ENCODE measurements at places on chromosomes 11 and 22.

DNA sequence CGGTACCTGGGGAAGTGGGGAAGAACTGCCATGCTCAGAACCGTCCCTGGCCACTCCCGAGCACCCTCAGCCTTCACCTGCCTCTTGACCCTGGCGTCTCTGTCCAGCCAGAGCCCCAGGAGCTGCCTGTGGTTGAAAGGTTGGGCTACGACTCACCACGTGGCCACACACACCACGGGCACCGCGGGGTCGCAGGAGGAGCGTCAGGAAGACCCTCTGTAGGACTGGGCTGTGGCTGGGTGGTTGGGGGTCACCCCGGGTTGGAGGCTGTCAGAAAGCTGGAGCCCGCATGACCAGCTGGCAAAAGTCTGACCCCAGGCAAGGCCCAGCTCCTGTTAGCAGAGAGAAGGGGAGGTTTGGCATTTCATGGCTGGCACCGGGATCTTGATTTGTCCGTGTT lies 11.5 kb downstream of the KRTAP5-5 start:
- DNase-seq = no peak

DNA sequence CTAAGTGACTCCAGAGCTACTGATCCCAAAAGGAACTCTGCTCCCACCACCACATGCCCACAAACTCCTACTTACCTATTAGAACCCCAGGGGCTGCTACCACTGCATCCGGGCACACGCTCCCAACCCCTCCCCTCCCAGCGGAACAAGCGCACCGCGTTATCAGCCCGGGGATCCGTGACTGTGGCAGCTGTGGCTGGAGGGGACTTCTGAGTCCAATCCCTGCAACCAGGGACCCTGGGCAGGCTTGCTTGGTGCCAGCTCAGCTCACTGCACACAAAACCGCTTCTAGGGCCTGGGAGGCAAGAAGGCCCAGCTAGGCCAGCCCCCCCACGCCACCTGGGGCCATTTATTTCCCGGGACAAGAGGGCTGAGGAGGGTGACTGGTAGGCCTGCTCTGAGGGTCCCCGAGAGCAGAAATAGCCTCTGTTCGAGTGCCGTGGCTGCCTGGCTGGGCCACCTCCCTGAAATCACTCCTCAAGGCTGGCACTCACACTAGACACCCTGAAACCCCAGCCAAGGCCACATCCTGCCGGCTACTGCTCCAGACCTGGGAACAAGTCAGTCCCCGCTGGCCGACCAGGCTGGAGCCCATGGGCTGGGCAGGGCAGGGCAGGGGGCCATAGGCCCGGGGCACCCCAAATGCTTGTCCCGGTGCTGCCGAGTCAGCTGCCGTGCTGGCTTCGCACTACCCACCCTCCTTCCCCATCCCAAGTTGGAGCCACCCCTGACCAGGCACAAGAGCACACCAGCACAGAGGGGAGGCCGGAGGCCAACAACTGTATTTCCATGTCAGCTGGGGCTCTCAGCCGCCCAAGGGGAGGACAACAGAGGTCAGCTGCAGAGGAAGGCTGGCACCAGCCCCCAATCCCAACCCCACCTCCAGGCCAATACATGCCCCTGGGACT lies 1.9 kb upstream of the IFITM10 start:
- no peak for DNase-seq

DNA sequence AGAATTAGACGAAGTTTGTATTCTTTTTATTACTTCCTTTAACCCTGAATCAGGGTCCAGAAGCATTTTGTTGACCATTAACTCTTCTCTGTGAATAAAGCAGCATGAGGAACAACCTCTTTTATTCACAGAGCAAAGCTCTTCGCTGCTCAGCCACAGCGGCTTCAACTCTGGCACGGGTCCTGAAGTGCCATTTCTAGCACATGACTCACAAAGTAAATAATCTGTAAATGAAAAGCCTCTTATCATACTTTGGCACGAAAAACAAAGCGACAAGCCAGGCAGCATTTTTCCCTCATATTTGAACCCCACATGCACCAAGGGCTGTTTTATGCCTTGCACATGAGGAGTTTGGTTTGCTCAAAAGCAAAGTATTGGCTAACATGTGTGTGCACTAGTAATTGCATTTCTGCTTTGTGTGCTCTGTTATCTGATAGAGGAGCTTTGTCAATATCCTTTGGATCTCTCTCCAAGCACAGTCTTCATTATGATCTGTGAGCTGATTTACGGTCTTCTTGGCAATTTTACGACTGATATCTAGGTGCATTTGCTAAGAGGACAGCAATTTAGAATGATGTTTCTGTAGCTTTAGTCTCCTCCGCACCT lies 33.0 kb upstream of the APOBEC3A start:
- DNase-seq = no peak

GRCh38 chr22:30277547-30278344 lies 11.1 kb upstream of the OSM start:
- no peak for DNase-seq

GRCh38 chr11:15657264-15657663 lies 542.5 kb downstream of the INSC start:
- no peak for DNase-seq

DNA sequence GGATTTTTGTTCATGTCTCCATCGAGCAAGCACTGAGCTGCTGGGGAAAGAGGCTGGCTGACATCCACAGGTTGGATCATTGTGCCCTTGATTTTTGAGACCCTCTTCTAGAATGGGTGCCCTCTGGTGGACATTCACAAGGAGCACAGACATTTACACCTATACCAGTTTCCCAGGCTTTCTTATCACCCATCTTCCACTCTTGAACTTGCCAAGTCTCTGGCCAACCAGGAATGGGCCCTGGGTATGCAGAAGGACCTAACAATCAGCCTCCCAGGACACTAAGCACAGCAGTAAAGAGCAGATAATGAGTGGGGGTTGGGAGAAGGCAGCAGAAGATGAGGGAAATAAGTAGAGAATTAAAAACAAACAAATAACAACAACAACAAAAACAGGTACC lies 5.7 kb upstream of the INTS4 start:
- DNase-seq = peak; percentile 44

DNA sequence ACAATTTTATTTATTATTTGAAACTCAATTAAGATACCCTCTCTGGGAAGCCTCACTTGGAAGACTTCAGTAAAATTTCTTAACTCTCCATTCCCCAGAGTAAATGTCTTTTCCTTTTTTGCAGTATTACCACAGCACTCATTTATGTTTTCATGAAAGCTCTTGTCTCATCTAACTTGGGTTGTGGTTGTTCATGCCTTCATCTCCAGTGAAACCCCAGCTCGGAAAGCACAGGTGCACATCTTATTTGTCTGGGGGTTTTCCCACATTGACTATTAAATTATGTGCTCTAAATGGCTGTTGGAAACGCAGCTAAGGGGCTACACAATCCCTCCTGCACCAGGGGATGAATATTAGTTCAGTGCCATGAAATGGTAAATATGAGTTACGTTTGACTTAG lies 954.2 kb upstream of the RAG2 start:
- no peak for DNase-seq

DNA sequence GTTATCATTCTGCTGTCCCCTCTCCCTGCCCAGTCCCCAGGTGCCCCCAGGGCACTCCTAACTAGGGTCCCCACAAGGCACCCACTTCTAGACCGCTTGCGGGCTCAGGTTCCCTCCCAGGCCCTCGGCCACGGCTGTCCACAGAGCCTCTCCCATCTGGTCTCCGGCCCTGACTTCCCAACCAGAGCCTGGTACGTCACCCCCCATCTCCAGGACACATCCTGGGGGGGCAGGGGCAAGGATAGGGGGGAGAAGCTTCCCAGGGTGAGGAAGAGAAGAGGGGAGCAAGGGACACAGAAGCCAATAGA lies 457 bp downstream of the SSTR3 start:
- DNase-seq = no peak

DNA sequence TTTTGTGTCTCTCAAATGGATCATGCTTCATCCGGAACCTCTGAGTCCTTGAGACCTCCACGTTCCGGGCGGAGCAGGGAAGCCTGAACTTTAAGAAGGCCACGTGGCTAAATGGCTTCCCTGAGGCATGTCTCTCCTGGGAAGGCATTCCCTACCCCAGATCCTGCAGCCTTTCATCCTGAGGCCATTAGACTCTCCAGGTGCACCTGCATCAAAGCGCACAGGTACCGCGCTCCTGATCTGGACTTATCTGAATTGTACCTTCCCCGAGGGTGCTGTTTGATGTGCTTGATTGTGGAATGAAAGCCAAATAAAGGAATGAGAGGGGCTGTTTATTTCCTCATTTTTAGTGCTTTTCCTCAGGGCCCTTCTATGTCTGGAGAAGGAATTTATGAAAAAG lies 22.5 kb downstream of the C22orf31 start:
- DNase-seq = no peak

- no peak for DNase-seq
Measured at GRCh38 chr11:34606326-34607120, 14.4 kb upstream of the EHF start.

- DNase-seq = no peak
Measured at GRCh38 chr11:63841554-63841953, 2.6 kb downstream of the MARK2 start.

GRCh38 chr11:95699631-95700470 lies 89.7 kb downstream of the FAM76B start:
- no peak for DNase-seq

DNA sequence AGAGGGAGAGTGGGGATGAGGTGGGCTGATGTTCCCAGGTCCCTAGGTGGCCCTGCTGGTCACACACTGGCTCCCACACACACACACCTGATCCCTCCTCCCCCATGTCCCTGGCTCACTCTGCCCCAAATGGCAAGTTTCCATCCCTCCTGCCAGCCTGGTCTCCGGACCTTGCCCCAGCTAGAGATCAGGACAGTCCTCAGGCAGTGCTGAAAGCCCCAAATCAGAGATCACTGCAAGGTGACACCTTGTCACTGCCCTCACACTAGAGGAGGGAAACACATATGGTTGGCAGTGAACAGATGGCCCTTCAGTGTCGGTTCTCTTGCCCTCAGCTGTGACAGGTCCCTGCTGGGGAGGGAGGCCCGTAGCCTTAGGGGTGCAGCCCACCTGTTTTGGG lies 7.6 kb downstream of the TMPRSS5 start:
- no peak for DNase-seq

- DNase-seq = no peak
Measured at GRCh38 chr11:126452241-126453101, 97.0 kb downstream of the ST3GAL4 start.

GRCh38 chr11:71252269-71252769 lies at the start of gene SHANK2:
Gene SHANK2, minus strand, starts transcription at chr11:71252577. Its CDS starts 105,251 bp downstream, at chr11:71147326.
- no peak for DNase-seq

DNA sequence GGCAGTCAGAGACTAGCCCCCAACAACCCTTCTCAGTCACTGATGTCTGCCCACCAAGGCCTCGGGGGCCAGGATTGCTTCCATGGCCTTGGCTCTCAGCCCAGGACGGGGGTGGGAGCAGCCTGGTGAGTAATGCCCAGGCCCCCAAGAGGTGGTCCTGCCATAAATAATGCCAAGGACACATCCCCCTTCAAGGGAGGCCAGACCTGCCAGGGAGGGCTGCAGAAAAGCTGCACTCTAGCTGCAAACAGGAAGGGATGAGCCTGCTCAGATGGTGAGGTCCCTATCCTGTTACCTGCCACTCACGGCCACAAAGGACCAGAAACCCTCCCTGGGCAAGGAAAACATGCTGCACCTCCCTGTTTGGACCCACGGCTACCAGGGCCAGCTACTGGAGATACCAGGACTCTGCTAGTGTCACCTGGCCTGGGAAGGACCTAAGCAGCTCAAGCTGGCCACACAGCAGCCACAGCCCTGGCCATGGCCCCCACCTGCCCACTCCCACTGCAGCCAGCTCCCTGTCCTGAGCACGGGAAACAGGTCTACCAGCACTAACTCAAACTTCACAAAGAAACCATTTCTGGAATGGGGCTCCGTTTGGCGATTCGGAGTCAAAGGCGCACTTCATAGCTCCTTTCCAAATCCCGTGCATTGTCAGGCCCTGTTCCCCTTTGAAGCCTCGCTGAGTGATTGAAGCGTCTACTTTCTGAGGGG lies 12.1 kb downstream of the GNB1L start:
- DNase-seq = no peak

- DNase-seq = no peak
Measured at GRCh38 chr11:14340721-14341120, 18.3 kb downstream of the RRAS2 start.

- DNase-seq = no peak
Measured at GRCh38 chr22:42976217-42976933, 38.6 kb downstream of the PACSIN2 start.

GRCh38 chr11:8018484-8019313 lies 31.6 kb downstream of the EIF3F start:
- DNase-seq = peak; percentile 68

GRCh38 chr11:84061726-84062125 lies 775.6 kb upstream of the CCDC90B start:
- no peak for DNase-seq

DNA sequence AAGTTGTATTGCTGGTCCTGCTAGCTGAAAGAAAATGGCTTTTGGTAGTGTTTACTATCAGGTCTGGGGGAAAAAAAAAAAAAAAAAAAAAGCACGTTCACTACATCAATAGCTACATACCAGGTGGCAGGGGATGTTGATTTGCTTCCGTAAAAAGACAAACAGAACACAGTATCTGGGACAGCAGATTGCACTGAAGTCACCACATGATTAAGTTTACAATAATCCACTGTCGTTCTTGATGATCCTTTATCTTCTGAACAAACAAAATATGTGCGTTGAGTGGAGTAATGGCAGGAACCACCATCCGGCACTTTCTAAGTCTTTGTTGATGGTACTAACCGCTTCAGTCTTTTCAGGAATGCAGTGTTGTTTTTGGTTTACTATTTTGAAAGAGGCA lies 48.7 kb downstream of the DDX6 start:
- no peak for DNase-seq

DNA sequence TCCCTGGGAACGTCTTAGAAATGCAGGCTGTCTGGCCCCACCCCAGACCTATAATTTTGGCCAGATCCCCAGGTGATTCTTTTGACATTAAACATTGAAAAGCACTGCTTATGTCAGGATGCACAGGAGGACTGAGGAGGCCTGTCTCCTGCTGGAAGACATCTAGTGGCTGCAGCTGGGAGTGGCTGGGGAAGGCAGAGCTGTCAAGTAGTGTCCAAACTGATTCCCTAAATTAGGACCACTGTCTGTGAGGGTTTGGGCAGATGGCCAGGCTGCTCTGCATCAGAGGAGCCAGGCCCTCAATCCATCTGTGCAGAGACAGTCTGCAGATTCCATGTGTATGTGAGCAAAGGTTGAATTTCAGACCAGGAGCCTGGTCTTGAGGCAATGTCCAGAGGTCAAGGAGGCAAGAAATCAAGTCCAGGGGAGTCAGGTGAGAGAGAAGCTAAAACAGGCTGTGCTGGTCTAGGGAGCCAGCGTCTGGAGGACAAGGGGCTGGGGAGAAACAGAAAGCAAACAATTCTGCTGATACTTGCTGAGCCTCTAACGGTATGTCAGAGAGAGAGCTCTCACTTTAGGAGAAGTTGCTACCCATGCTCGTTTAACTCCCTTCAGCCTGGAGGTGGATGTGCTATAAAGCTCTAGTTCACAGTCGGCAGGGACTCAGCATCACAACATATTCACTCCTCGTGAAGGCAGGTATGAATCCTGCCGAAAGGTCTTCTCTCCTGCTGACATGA lies 15.3 kb upstream of the SYTL2 start:
- DNase-seq = peak; percentile 48
